ENCODE measurements at places on chromosomes 6 and 20.

GRCh38 chr20:63591147-63591533, 17.1 kb upstream of the HELZ2 start:
- no peak for DNase-seq

DNA sequence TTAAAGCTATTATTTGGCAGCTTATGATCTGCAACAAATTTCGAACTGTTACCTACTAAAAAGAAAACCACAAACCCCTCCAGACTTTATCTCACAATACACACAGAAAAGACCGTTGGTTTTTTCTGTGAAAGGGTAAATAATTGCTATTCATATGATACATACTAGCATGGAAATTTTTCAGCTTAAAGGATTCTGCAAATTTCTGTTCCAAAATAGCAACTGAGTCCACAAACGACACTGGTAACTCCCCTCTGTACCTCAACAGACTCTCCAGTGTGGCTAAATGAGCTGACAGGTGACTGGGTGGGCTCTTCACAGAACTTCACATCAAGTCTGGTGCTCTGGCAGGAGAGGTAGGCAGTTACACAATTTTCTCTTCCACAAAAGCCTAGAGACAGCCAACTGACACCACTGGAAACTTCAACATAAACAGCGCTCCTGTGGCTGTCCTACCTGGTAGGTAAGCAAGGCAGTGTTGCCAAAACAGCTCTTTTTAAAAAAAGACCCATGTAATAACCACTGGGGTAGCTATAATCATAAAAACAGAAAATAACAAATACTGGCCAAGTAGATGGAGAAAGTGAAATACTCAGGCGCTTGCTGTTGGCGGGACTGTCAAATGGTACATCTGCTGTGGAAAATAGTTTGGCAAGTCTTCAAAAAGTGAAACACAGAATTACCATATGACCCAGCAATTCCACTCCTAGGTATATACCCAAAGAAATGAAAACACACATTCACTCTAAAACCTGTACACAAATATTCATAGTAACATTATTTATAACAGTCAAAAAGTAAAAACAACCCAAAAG, 37.8 kb downstream of the ELOVL5 start:
- no peak for DNase-seq

DNA sequence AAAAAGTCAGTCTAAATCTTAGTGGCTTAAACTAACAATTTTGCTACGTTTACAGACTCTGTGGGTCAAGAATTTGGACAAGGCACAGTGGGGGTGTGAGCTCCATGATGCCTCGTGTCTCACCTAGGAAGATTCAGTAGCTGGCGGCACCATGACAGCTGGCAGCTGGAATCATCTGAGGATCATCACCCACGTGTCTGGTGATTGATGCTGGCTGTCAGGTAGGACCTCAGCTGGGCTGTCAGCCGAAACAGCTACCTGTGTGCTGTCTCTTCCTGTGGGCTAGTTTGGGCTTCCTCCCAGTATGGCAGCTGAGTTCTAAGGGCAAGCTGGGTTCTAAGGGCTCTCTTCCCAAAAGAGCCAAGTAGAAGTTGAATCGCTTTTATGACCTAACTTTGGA, 26.4 kb upstream of the DLGAP4 start:
- no peak for DNase-seq

GRCh38 chr6:108560463-108561308, at the start of gene FOXO3:
Gene FOXO3, plus strand, starts transcription at chr6:108560917. Its CDS starts 292 bp downstream, at chr6:108561209.
- DNase-seq, result peak; percentile 70

DNA sequence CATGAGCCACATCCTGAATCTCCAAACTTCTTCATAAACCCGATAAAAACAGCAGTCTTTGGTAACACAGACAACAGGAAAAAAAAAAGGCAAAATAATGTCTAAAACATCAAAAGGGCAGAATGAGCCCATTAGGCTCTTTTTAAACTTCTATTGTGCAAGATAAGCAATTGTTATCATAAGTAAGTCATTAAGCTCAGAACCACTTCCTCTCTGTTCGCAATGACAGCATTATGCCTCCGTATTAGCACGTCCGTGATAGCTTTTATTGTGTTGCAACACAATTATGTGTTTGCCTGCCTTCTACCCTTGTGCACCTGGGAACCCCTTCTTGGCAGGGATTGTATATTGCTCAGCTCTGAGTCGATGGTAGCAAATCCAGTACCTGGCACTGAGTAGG, 147.1 kb downstream of the LRFN2 start:
- DNase-seq, result no peak

- DNase-seq, result no peak
Measured at GRCh38 chr20:20366876-20367574, 879 bp upstream of the INSM1 start.

DNA sequence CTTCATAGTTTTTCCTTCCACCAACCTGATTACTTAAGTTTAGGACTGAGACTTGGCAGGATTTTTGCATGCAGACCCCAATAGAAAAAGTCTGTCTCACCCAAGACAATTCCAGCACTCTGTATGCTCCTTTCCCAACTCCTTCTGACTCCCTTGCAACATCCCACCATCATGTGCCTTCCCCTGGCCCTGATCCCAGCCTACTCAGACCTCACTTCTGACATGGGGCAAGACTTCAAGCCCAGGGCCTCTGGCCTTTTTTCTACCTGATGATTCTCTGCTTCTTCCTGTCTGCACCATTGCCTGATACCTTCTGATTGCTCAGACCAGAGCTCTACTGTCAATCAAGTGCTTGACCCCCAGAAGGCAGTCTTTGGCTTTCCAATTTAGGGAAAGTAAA, 96.6 kb downstream of the HAO1 start:
- no peak for DNase-seq

GRCh38 chr6:90584636-90585255, 2.1 kb downstream of the MAP3K7 start:
- no peak for DNase-seq

DNA sequence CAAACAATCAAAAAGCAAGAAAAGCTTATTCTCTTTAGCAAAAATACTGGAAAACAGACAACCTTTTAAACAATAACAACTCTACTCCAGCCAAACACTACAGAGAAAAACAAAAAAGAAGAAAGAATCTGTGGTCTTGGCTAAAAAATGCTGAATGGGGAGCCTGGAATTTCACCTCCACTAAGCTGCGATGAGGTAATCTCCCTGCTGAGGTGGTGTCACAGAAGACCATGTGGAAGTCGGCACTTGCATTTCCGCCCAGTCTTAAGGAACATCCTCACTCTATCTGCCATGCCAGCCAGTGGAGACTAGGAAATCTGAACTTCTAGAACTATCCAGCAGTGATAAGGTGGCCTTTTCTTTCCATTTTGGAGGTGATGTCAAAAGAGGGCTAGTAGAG, 1026.8 kb upstream of the EPHA7 start:
- DNase-seq, result no peak

DNA sequence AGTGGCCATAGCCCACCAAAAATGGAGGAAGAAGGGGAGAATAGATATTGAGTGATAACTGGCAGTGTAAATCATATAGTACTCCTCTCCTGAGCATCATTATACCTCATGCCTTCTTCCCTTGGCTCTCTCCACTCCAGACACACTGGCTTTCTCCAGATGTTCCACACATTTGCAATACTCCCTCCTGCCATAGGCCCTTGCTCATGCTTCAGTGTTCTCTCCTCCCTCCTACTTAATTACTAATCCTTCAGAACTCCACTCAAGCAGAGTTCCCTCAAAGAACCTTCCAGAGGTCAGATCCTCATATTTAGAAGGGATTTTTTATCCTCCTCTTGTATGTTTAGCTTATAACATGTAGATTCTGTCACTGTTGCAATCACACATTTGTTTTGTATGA, 279.5 kb upstream of the SUPT3H start:
- no peak for DNase-seq

DNA sequence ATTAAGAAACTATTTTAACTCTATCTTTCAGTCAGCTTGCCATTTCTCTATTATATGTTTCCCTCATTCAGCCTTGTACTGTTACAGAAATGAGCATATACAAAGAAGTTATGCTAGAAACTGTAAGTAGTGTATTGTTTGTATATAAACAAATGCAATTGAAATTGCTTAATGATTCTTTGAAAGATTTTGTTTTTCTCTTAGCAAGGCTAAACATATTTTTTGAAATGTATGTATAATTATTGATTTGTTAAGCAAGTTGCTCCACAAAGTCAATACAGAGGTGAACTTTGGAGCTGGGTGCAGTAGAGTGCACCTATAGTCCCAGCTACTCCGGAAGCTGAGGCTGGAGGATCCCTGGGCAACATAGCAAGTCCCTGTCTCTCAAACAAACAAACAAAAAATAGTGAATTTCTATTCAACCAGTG, 253.6 kb downstream of the RNGTT start:
- no peak for DNase-seq

DNA sequence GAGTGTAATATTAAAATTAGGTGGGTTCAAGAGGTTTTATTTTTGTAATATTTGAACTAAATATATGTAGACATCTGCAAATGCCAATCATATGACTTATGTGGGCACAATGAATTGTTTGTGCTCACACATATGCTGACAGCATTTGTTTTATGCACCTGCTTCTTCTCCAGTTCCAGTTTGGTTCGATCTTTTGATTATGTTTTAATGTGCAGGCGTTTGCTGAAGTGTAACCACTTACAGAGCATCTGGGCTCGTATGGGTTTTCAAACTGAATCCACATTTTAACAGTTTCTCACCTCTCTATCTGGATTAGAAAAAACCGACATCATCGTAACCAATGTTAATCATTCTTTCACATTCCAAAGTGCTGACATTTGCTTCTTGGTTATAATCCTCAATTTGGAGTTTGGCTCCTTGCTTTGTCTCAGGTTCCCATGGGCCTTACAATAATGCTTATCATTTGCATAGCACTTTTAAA, 129.1 kb upstream of the SPACA1 start:
- DNase-seq, result no peak

DNA sequence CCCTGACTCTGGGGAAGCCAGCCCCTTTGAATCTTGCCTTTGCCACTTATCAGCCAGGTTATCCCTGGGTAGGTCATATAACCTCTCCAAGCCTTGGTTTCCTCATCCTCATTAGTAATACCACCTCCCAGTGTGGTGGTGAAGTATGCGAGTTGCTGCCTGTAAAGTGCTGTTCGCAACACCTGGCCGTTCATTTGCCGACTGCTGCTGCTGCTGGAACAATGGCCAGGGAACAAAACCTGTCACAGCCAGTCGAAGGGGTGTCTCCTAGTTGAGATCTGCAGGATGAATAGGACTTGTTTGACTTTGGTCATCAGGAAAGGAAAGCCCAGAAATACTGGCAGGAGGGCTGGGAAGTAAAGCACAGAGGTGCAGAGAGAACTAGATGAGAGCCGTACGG, 6.1 kb downstream of the MANBAL start:
- no peak for DNase-seq

DNA sequence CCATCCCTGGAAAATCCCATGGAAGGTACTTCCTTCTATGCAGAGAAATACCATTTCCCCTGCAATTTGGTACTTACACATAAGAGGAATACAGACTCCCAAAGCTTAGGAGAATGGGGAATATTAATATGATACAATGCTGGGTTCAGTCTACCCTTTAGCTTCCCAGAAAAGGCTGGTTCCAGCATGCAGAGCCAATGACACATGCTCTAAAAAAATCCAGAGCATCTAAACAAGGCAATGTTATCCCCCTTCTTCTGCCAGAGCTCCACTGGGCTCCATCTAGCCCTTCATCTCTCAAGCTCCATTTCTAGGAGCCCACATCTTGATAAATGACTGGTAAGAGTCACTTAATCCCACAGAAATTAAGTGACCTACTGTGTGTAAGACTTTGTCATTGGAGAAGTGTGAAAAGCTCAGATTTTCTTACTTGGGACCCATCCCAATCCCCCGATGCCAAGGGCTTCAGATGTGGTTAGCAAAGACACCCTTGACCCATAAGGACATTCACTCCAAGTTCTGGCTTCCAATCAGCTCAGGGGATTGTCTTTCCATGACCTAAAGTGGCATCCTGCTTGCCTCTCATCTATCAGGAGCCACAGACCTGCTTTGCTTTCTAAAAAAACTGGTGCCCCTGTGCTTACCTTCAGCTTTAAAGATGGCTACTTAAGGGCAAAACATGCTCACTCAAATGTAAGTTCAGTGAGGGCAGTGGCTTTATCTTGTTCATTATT, 137.5 kb downstream of the UNC5CL start:
- DNase-seq, result no peak

- no peak for DNase-seq
Measured at GRCh38 chr6:142294679-142295078, 7.1 kb upstream of the ADGRG6 start.

DNA sequence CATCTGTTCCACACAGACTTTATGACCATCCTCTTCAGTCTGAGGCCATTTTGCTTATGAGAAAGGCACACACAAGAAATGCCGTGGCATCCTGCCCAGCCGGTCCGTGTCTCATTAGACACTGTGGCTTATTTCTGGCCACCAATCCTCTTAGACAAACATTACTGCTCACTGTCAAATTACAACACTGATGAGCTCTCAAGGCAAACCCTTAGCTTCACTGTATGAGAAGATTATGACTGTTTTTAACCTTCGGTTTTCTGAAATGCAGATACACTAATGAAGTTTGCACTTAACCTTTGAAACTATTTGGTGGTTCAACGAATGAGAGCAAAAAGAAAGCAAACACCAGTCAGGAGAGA, 50.5 kb upstream of the DST start:
- no peak for DNase-seq

DNA sequence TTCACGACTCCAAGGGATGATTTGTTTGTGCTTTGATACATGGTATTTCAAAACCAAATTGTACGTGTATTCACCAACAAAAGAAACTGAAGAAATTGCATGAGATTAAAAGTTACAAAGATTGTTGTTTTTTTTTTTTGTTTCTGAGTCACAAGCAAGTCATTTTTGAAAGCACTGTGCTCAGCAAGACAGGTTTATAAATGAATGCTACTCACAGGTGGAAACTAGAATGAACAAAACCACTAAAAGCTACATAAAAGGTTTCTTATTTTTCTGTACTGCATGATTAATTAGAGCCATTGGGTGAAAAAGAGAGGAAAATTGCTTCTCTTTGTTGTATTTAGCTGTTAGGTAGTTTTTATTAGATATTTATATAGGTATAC, 90.2 kb upstream of the RIPOR2 start:
- DNase-seq, result no peak

DNA sequence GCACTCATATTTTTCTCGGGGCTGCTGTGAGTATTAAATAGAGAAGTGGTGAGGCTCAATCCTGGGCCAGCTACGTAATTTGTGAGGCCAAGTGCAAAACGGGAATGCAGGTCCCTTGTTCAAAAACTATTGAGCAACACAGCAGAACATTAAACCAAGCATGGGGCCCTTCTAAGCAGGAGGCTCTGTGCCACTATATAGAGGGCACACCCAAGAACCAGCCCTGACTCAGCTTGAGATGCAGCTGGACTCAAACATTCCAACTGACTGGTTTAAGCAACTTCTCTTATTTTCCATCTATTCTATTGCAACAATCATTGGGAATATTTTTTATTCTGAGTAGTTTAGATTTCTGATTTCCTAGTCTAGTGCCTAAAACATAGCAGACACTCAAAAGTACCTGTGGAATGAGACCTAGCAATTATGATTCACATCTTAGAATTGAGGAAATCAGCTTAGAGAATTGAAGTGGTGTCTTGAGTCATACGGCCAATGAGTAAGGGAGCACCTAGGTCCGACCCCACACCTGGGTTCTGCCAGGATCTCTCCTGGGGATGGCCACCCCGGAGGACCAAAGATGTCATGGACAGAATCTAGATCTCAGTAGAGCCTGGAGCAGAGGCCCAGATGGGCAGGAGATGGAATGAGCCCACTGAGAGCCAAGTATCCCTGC, 1.3 kb downstream of the SIRPB2 start:
- DNase-seq, result no peak
